ENCODE measurements at places on chromosomes 2 and 18. TPM values are rescaled to one million over a fixed set of nuclear protein-coding genes. Genes with fewer than 3 reads are reported as not detected.

DNA sequence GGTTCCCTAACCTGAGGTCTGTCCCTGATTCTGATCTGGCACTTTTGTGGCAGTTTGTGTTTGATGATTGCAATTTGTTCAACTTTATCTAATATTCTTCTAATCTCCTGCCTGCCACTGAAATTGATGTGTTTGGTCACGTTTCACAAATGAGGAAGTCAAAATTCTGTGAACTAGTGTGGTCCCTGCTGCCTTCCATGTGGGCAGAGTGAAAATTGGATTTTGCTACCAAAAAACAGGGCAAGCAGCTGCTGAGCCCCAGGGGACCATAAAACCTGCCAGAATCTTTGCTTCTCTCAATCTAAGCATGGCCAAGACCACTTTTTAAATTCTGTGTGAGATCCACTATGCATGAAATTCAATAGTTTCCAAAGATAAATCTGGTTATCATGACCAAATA lies 195.5 kb upstream of the CYRIA start:
- no peak for DNase-seq

DNA sequence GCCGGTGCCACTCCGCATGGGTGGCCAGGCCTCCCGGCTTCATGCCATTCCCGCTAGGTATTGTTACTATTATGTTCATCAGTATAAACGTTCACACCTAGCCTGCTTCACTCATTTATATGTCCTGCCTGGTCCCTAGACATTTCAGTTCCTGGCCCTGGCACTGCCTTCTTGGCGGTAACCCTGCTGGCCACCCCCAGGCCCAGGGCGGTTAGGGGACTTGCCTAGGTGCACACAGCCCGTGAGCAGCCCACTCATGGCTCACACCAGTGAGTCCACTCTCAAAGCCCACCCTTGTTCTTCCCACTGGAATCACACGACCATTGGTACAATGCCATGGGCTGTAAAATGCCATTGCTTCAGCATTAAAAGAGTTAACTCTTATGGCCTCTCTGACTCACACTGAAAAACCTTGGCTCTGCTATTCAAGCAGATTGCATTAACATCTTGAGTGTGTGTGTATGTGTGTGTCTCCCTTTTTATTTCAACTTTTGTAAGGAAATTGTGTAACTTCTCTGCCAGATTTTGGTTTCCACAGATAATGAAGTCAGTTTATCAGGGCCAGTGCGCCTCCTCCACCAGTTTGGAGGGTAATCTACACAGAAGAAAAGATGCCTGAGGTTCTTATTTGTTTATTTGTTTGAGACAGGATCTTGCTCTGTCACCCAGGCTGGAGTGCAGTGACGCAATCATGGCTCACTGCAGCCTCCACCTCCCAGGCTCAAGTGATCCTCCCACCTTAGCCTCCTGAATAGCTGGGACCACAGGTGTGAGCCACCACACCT lies 74.2 kb downstream of the RAB31 start:
- DNase-seq, result no peak

- DNase-seq, result no peak
These were observed 35.7 kb upstream of the RAB1A start for GRCh38 chr2:65165558-65165957.

DNA sequence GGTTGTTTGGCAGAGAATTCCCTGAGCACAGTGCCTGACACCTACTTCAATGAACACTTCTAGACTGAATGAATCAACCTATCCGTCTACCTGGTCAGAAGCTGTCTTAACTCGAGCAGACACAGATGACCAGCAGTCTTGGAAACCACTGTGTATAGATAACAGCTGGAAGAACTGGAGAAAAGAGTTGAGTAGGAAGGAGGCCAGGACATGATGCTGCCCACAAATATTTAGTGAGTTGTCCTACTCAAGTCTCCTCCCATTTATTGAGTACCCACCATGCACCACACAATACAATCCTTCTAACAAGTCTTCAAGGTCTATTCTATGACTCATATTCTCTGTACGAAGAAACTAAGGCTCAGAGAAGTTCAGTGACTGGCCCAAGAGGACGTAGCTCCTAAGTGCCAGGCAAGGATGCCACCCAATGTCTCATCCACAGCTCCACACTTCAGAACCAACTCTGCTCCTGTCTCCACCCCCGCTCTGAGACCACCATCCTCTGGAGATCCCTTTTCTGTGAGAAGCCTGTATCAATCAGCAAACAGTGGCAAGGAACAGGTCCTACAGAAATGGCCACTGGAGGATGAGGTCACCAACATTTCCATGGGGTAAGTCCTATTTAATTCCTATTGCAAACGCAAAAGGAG lies 62.2 kb downstream of the GALNT14 start:
- DNase-seq, result no peak

- no peak for DNase-seq
These were observed 13.4 kb downstream of the IL1R1 start for GRCh38 chr2:102155703-102156515.

Gene KRTCAP3
- 13.6 TPM for total RNA-seq

Gene G6PC2
- total RNA-seq, result not detected

Gene CRYGD
- not detected for total RNA-seq

Gene GKN2
- not detected for total RNA-seq

Gene CYP1B1
- total RNA-seq, result 1.4 TPM

Data from T-helper 17 cell (primary cell).